Neural cell (in vitro differentiated cells): ENCODE measurements at places on chromosomes 11 and 22. TPM values are rescaled to one million over a fixed set of nuclear protein-coding genes. Genes with fewer than 3 reads are reported as not detected.

The OAF gene
- polyA plus RNA-seq, result 0.14 and 0.97 TPM in 2 replicates

The ZNF280B gene
- polyA plus RNA-seq, result 0.98 and 2.3 TPM in 2 replicates

The ARFGAP3 gene
- 66.9 and 80.7 TPM in 2 replicates for polyA plus RNA-seq

The CHST1 gene
- polyA plus RNA-seq, result 16.2 and 22.8 TPM in 2 replicates

The SAA4 gene
- polyA plus RNA-seq, result 0.58 TPM in 1 of 2 replicates, not detected in the other

The ABCG4 gene
- polyA plus RNA-seq, result 1.5 and 3.0 TPM in 2 replicates

The C11orf86 gene
- polyA plus RNA-seq, result not detected in 2 replicates

The GSTT2 gene
- polyA plus RNA-seq, result not detected in 2 replicates

The OR52I1 gene
- polyA plus RNA-seq, result not detected in 2 replicates

The OR2AG1 gene
- polyA plus RNA-seq, result not detected in 2 replicates
